ENCODE measurements at places on chromosomes 7 and 10.
A peak's percentile ranks its signal among the peaks of the same experiment; 100 is the strongest.

DNA sequence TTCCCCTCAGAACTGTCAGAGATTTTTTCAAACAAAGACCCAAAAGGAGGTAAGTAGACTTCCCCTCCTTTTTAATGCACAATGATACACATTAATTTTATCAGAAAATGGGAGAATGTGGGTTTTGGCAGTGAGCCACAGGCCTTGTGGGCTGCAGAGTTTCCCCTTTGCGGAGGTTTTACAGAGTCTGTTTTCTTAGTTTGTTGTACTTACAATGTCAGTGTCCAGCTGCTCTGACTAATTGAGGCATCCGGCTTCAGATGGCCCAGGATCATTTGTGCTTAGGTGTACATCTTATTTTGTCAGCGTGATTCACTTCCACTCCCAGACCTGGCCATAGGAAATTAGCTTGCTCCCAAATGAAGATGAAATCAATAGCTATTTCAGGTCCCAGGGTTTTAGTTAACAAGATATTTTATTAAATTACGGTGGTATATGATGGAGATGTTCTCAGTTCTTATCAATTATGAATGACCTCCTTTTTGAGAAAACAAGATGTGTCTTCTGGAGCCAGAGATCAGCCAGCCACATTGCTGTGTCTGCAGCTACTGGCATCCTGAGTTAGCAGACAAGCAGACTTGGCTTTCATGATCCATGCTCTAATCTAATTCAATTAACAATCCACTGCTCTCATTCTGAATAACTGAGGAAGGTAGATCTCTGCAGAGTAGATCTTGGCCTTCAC lies 1086.6 kb upstream of the SORCS1 start:
- DNase-seq = no peak

- no peak for DNase-seq
These were observed 1040.9 kb downstream of the GRM8 start for GRCh38 chr7:126211875-126212274.

DNA sequence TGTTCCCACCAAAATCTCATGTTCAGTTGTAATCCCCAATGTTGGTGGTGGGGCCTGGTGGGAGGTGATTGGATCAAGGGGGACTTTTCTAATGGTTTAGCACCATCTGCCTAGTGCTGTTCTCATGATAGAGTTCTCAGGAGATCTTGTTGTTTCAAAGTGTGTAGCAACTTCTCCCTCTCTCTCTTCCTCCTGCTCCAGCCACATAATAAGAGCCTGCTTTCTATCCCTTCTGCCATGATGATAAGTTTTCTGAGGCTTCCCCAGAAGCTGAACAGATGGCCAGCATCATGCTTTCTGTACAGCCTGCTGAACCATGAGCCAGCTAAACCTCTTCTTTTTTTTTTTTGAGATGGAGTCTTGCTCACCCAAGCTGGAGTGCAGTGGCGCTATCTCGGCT lies 910.6 kb downstream of the KCNMA1 start:
- DNase-seq = no peak

DNA sequence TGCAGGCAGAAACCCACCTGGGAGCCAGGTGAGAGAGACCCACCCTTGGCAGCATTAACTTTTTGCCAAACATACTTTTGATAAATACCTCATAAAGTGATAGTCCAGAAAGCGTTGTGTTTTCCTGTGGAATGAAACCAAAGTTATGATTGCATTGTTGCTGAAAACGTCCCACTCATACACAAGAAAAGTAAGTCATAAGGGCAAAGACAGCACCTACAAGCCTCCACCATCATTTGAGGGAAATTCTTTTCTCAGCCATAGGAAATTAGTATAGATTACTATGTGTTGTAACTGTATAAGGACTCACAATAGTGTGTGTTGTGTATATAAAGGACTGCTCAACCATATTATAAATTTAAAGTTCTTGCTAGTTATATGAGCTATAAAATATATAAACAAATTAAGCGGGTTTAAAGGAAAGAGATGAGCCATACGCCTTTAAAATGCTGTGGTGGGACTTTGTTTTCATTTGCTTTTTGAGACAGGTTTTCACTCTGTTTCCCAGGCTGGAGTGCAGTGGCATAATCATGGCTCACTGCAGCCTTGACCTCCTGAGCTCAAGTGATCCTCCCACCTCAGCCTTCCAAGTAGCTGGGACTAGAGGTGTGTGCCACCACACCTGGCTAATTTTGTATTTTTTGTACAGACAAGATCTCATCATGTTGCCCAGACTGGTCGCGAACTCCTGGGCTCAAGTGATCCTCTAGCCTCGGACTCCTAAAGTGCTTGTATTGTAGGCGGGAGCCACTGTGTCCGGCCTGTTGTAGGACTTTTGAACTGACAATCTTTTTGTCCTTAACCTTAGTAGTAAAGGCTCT lies 160.8 kb downstream of the PKD1L1 start:
- no peak for DNase-seq

DNA sequence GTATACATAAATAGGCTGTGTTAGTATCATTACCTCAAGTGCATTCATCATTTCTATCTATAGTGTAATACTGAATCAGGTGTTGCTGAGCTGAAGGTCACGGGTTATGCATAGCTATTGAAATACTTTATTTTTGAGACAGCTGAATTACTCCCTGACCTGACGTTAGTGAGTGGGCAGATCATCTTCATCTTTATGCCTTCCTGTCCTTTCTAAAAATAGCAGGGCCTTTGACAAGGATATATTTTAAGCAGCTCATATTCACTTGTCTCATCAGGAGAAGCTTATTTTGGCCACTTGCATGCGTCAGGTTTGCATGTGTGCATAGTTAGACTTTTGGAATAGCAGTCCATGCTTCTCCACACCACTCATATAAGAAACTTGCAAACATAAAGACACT lies 63.6 kb upstream of the DKK1 start:
- no peak for DNase-seq

DNA sequence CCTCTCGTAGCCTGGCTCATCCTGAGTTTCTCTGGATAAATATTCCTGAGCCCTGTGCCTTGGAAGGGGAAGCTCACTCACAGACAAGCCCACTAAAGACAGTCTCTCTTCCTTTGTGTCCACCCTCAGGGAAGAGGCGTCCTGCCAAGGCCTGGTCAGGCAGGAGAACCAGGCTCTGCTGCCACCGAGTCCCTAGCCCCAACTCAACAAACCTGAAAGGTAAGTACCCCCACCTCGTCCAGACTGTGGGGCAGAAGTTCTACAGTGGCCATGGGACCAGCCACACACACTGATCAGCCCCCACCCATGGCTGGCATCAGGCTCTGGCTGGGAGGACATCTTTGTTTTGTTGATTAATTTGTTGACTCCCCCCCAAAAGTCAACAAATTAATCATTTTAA lies 2.8 kb downstream of the GPR15LG start:
- peak; percentile 83 for DNase-seq

DNA sequence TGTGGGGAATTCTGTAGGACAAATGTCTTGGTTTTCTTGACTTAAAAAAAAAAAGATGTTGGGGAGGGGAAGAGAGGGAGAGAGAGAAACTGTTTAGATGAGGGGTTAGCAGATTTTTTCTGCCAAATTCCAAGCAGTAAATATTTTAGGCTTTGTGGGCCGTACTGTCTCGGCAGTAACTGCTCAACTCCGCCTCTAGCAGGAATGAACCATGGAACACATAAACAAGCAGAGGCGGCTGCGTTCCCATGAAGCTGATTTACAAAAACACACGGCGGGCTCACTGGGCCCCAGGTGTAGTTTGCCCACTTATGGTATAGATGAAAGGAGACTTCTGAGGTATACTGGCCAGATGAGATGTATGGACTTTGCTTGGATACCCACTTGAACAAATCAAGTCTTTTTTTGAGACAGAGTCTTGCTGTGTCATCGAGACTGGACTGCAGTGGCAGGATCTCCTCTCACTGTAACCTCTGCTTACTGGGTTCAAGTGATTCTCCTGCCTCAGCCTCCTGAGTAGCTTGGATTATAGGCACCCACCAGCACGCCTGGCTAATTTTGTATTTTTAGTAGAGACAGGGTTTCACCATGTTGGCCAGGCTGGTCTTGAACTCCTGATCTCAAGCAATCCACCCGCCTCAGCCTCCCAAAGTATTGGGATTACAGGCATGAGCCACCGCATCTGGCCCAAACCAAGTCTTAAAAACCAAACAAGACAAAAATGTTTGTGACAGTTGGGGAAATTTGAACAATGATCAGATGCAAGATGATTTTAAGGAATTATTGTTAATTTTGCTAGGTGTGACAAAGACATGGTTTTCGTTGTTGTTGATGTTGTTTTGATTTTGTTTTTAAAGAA lies 9.7 kb upstream of the ADAMTS14 start:
- DNase-seq = no peak

GRCh38 chr10:114301177-114301576 lies 62.1 kb downstream of the VWA2 start:
- DNase-seq = no peak

GRCh38 chr10:129032372-129033313 lies 434.4 kb upstream of the MGMT start:
- no peak for DNase-seq
